Stimulated activated CD4-positive, alpha-beta T cell treated with anti-CD3 and anti-CD28 coated beads, Interleukin-15, amount 100 ng/mL, for 1 hour (primary cell): ENCODE measurements at places on chromosomes 11 and 22.

DNA sequence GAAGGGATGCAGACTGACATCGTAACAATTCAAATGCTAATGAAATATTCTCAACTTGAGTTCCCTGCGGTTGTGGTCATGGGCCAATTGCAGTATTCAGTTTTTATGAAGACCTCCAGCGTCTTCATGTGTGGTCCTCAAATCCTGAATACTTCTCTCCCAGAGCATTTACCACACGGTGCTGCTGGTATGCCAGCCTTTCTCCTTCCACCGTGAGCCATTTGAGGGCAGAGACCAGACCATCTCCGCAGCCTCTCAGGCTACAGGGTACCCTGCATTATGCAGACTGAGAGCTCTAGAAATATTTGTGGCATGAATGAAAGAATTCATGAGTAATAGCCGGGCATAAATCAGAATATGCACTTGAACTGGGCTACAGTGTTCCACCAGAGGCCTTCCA lies 289.7 kb downstream of the ST3GAL4 start:
- DNase-seq, result no peak

- DNase-seq, result no peak
These were observed 217.7 kb downstream of the LUZP2 start for GRCh38 chr11:24714601-24715000.

DNA sequence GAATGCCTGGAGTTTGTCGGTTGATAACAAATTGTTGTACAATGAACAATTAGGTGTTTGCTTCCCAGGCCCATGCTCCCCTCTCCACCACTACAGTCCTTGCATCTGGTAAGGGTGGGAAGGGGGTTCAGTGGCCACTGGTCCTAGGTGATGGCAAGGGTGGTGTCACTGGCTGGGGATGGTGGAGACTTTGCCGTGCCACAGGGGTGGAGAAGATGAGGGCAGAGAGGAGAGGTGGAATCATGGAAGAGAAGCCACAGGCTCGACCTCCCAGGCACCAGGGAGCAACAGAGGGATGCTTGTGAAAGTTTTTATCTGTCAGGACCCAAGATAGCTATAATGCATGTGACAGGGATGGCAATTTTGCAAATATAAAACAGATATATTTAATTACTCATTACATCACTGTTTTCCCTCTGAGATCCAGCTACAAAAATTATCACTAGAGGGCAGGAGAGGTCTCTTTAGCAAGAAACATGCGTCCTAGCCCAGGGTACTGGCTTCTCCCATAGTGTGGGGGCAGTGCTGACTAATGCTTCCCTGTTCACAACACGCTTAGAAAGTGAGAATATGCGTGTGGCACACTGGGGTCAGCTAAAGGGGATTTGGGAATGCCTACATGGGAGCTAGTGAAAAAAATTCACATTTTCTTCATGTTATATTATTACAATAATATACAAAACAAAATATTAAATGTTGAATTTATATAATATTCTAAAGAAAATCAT lies 49.0 kb upstream of the AMPD3 start:
- DNase-seq, result no peak

GRCh38 chr11:120227228-120227852 lies 12.6 kb upstream of the POU2F3 start:
- no peak for DNase-seq

DNA sequence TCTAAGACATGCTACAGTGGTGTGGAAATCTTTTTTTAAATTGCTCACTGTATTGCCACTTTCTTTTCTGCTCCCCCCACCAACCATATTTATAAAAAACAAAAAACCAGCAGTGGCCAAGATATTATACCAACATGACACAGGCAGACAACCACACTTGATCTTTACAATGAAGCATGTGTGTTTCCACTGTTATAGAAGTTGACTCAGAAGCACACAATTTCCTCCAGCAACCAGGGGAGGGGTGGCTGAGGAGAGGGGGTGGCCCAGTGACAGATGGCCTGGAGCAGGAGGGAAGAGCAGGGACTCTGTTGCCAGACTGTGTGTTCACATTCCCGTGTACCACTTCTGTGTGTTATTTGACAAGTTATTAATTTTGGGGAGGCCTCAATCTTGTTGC lies 14.8 kb downstream of the CD59 start:
- no peak for DNase-seq

DNA sequence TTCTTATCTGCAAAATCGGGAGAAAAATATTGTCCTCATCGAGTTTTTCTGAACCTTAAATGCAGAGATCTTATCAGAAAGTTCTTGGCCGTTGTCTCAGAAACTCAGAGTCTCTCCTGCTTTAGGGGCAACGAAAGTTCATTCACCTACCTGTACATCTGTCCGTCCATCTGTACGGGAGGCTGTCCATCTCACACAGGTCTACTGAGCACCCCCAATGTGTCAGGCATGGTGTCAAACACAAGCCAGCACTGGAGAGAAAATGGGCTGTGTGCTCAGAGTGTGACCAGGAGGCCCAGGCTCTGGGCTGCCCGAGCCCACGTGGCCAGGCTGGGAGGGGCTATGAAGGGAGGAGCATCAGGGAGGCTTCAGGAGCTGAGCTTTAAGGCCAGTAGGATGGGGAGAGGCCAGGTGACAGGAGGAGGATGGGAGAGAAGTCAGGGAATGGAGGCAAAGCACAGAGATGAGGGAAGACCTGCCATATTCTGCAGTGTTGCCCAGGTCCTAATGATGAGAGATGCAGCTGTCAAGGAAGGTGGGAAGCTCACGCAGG lies 62.4 kb upstream of the MYEOV start:
- DNase-seq, result no peak

DNA sequence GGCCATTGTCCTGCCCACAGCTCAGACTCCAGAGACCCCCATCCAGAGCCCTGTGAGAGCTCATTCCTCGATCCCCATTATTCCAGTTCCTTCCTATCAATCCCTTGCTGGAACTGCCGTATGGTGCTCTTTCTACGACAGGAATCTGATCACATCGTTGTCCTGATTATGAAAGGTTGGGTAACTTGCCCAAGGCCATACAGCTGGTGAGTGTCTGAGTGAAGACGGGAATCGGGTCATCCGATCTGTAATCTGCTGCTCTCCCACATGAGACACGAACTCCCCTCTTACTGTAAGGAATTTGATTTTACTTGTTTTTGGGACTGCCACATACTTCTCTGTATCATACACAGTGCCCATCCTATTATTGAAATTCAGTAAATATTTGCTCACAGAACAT lies 149.1 kb downstream of the OPCML start:
- no peak for DNase-seq

DNA sequence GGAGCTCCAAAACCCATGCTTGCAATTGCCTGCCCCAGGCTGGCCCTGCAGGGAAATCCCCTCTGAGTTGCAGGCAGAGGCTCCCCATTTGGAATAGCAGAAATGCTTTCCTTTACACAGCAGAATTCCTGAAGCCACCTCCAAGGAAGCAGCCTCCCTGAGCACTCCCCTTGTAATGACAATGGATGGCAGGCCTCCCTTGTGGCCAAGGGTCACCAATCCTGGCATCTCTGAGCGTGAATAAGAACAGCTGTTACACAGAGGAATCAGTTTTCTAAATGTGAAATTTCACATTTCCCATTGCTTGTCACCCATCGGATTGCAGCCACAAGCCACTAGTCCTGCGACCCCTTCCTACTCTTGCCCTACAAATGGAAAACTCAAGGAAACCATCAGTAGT lies 107.6 kb downstream of the GALNT18 start:
- no peak for DNase-seq

DNA sequence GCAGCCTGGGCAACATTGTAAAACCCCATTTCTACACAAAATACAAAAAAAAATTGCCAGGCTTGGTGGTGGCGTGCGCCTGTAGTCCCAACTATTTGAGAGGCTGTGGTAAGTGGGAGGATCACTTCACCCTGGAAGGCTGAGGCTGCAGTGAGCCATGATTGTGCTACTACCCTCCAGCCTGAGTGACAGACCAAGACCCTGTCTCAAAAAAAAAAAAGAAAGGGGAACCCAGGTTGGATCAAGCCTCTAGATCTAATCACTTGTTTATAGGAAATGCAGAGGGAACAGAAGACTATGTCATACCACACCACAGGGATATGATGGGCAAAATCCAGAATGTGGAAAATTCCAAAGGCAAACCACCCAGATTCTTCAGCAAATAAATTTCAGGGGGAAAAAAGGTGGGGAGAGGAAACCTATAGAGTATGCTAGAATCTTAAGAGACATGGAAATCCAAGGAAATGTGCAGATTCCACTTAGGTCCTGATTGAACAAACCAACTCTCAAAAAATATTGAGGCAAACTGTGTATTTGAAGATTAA lies 16.5 kb upstream of the MALAT1 start:
- DNase-seq, result no peak

DNA sequence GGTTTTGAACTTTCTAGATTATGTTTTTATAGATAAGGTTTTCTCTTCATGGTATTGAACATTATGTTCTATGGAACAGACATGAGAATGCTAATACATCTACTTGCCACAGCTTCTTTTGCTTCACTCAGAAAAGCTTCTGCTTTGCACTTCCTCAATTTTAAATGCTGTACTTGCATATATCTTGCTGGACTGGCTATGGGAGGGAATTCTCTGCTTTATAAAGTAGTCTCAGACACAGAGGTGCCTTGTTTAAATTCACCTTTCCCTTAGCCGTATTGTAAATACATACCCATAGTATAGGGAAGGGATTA lies 173.9 kb downstream of the DDX10 start:
- DNase-seq, result no peak

GRCh38 chr11:63883791-63884190 lies 33.2 kb downstream of the RCOR2 start:
- DNase-seq, result no peak
